ENCODE measurements at places on chromosomes 2 and 18.

DNA sequence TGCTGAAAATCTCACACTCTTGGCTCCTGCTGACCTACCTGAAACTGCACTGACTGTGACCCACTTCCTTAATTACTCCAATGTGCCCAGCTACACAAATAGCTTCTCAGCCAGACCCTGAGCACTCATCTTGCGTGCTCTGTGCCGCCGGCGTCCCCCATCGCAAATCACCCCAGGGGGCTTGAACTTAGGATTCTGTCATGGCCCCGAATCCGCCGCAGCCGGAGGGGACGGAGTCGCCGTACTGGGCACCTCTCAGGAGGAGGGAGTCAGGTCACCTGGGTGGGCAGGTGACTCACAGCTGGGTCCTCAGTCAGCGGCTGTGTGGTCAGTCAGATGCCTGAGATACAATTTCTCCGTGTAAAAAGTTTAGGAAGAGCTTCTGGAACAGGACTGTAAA is 804.9 kb upstream of the SALL3 start:
- DNase-seq, result no peak

- peak; percentile 67 for DNase-seq
Observed at GRCh38 chr2:44964752-44965236, 23.3 kb downstream of the SIX3 start.

DNA sequence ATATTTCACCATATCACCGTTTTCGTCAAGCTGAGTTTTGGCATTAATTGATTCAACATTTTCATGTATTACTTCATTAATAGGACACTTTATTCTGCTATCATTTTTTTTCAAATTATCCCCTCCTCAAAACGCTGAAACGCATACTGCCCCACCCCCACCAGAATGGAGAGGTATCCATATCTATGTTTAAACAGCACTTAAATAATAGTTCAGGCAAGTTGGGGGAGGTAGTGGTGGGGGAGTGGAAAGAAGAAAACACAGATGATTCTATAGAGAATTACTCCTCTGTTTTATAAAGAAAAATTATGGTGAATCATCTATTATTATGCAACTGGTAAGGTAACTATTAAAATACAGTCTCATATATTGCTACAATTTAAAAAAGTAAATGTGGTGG is 314.4 kb upstream of the ZEB2 start:
- DNase-seq, result no peak

GRCh38 chr2:106841886-106842645 is 43.9 kb downstream of the ST6GAL2 start:
- no peak for DNase-seq

- DNase-seq, result no peak
Observed at GRCh38 chr2:106664669-106665068, 177.5 kb downstream of the CD8B2 start.

DNA sequence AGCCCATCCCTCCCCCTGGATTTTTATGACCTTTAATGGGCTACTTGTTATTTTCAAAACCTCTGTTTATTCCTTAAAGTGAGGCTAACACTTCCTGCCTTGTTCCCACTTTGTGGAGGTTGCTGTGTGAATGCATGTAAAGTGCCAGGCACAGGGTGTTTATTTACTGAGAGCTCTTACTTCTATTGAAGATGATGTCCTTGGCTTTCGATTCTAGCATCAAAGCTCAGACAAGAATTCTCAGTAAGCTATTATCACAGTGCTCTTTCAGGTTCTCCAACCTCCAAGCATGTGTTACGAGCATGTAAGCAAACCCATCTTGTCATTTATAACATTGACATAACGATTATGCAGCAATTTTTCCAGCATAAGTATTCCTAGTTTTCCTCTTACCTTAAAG is 44.2 kb downstream of the DPYSL5 start:
- DNase-seq, result no peak

- no peak for DNase-seq
Observed at GRCh38 chr2:121155502-121156056, 129.4 kb downstream of the TFCP2L1 start.

- no peak for DNase-seq
Observed at GRCh38 chr2:27131429-27131828, 3.0 kb downstream of the PREB start.

DNA sequence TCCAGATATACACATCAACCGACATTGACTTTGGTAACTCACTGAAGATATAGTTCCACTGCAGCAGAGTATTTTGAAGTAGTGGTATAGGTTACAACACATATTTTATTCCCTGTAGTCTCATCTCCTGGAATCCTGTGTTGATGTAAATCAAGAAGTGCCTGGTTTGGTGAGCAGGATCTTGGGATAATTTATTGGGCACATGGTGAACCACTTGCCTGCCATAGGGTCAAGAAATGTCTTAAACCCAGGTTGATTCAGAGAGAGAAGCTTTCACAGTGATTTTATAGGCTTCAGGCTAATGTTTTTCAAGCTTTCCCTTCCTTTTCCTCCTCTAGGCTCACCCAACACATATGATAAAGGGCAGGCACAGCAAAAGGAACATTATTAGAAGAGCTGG is 24.6 kb downstream of the CCDC85A start:
- DNase-seq, result no peak

DNA sequence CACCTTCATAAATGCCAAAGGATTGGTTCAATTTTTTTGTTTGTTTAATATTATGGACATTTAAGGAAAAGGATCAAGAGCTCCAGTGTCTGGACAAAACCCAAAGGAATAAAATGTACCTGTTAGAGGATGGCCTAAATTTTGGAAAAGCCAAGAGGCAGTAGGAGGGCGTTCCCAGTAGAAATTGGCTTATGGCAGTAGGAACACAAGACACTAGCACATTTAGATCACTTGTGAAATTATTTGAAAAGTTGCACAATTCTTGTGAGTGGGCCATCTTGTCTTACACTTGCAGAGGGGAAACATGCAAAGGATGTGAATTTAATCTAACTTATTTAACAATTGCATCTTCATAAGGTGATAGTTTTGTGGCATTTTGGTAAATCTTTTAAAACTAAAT is 3.2 kb downstream of the BZW1 start:
- DNase-seq, result no peak

DNA sequence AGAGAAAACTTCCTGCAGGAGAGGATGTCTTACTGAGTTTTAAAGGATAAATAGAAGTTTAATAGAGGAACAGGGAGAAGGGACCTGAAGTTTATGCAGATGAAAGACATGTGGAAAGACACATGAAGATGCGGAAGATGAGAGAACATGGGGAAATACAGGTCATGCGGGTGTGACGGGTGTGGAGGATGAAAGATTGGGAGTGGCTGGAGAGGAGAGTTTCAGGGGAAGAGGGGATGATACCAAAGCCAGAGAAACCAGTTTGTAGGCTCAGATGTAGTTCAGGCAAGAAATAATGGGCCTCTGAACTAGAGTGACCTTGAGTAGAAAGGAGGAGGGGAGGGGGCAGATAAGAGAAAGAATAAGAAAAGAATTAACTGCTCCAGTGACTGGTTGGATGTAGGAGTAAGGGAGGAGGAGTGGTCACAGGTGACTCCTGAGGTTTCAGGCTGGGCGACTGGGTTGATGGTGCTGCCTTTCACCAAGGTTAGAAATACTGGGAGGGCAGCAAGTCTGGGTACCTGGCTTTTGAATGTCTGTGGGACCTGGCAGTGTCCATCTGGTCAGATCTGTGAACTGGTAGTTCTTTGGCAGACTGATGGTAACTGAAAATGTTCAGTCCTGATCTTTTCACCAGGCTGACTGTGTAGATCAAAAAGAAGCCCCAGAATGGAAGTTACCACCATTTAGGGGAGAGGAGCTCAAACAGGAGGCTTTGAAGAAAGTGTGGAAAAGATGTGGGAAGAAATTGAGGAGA is 69.4 kb downstream of the TET3 start:
- no peak for DNase-seq

- DNase-seq, result no peak
Observed at GRCh38 chr2:16188261-16188890, 248.0 kb downstream of the MYCN start.

DNA sequence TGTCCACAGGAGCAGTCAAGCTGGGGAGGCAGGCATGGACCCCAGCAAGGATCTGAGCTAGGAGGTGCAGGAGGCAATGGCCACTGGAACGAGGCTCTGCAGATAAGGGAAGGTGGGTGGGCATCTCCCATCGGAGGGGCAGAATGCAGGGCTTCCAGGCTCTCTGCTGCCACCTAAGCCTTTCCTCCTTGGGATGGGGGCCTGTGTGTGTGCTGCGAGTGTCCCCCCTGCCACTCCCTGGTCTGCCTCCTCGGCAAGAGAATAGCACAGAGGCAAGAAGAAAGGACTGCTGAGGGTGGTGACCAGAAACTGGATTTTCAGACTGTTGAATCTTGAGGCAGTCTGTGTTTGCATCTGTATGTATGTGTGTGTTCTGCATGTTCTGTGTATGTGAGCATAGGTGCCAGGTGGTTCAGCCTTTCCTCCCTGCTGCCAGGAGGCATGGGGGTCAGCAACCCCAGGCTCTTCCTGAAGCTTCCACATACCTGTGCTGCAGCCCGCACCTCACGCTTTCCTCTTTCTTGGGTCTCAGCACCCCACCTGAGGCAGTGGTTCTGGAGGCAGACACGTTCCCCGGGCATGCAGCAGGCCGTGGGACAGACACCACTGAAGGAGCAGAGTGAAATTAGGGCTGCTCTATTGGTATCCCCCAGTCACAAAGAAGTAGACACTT is 86.7 kb downstream of the EPAS1 start:
- no peak for DNase-seq

DNA sequence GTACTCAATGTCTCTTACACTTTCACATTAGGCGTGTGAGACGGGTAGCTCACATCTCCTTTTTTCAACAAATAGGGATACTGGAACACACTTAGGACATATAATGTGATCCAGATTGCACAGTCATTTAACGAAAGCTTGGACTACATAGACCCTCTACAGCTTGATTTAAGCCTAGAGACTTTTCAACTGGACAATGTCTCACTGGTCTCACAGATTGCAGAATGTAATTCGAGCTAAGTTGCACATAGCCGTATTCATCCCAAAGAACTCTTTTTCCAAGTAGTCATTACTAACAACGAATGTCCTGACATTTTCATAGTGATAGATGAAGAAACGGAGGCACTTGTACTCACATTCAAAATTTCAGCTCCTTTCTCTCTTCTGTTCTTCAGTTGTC is 612.1 kb downstream of the ZEB2 start:
- no peak for DNase-seq

- DNase-seq, result no peak
Observed at GRCh38 chr2:109176928-109177327, 47.9 kb downstream of the SH3RF3 start.

- no peak for DNase-seq
Observed at GRCh38 chr2:193141-193671, 70.6 kb downstream of the SH3YL1 start.

GRCh38 chr18:79378536-79379250 is 17.0 kb upstream of the NFATC1 start:
- DNase-seq, result peak; percentile 91

DNA sequence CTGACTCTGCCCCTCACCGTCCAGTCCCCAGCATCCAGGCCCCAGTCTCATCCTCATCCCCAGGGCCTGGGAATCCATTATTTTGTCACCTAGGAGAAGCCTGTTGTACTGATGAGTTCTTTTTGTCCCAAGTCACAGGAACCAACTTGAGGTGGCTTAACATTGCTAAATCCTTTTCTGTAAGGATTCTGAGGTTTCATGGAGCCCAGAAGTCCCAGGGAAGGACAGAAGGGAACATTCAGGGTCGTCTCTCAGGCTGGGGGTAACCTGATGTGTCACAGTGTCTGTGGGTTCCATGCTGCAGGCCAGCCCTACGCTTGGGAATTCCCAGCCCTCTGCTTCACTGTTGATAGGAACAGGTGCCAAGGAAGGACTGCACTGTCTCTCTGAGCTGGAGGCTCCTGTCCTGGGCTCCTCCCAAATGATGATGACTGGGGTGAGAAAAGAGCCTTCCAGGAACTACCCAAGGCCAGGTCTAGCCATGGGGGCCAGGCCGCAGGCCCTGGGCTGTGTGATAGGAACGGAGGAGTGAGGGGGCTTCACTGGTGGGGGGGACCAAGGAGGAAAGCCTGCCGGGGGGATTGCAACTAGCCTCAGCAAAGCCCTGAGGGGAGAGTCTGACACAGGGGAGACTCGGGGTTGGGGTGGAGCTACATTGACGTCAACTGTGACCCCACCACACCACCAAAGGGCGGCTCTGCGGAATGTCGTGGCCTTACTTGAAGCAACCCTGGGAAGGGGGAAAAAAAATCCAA is 145.7 kb downstream of the SMAD7 start:
- peak; percentile 5 for DNase-seq

DNA sequence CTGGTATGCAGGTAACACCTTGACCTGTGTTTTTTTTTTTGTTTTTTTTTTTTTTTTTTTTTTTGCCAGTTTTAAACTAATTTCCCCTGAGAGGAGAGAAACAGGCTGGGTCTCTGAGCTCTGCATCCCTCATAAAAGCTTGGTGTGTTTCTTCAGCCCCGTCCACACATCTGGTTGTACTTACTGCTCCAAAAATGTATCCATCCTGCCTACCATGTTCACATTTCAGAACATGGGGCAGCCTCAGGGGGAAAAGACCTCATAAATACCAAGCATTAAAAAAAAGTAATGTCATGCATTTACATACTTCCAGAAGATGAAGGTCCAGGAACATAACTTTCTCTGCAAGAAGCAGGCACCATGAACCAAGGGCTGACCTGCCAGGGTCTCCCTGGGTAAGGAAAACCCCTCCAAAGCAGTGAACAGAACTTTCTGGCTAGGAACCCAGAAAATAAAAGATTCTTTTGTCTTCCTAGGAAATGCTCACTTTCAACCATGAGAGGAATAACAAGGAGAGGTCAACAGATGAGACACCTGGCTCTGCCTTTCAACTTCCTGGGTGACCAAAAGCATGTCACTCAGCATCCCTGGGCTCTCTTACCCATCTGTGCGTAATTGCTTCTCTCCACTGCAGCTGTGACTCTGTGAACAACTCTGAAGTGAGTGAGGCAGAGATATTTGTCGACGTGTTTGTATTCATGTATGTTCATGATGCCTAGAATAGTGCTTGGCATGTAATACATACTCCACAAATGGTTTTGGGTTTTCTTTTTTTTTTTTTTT is 118.6 kb downstream of the MCFD2 start:
- DNase-seq, result no peak

- no peak for DNase-seq
Observed at GRCh38 chr2:204110751-204111516, 174.4 kb downstream of the ICOS start.

- DNase-seq, result peak; percentile 49
Observed at GRCh38 chr2:8090748-8091700, 590.8 kb upstream of the ID2 start.

GRCh38 chr2:165497659-165498317 is 28.3 kb downstream of the CSRNP3 start:
- no peak for DNase-seq

GRCh38 chr18:6778459-6779247 is 49.1 kb downstream of the ARHGAP28 start:
- DNase-seq, result no peak

DNA sequence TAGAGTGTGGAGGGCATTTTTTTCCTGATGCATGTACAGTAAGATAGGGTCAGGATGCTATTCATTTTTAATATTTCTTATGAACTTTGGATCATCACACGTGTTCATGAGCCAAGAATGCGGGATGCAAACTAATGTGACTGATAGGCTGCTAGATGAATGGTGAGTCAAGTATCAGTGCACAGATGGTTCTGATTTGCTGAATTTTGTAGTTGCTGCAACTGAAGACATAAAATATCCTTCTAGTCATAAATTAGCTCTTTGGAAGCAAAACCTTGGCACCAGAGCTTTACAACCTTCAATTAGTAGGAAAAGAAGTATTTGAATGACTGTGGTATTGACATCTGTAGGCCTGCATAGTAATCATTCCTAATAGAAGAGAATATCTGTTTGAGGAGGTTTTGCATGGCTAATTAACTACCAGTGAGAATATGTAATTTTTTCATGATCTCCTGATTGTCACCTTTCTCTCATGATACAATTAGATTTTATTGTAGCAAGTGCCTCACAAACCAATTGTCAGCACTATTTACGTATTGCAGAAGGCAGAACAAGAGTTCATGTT is 94.0 kb downstream of the VRK2 start:
- no peak for DNase-seq
